ENCODE measurements at places on chromosomes 7 and 10.

DNA sequence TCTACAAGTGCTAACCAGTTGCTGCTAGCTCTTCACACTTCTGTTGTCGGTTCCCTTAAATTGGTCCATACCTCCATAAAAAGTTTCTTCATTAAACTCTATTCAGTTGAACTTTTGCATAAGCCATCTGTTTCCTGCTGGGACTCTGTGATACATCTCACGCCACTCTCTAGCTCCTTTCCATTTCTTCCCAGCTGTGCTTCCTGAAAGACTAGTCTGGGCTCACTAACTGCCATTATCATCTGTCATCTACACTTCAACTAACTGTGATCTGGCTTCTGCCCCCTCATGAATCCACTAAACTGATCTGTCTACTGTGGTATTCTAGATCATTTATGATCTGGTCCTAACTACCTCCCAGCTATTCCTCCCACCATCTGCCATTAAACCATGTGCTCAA lies 78.3 kb downstream of the ELAPOR2 start:
- DNase-seq: no peak

- DNase-seq: no peak
These were observed 624.6 kb downstream of the CALN1 start for GRCh38 chr7:71787513-71787912.

- DNase-seq: no peak
These were observed 37.5 kb upstream of the DOCK1 start for GRCh38 chr10:126867567-126868365.

DNA sequence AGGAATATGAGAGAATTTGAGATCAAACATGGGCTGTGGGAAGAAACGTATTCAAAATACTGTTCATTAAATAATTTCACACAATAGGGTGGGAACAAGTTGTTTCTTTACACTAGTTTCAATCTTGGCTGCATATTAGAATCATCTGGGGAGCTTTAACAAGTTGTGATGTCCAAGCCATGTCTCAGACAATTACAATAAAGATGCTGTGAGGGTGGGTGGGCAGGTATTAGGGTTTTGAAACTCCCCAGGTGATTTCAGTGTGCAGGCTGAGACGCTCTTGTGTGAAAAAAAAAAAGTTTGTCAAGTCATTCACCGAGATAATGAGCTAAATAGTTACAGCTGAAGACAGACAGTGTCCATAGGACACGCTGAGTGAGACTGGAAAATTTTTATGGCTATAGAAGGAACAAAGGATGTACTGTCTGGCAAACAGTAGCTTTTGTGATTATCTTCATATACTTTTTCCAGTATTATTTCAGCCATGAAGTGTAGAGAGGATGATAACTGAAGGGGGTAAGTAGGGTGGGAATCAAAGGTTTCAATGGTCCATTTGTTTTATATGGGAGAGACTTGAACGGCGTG lies 12.6 kb upstream of the LAMB4 start:
- no peak for DNase-seq

GRCh38 chr10:60237977-60238758 lies 151.5 kb downstream of the ANK3 start:
- no peak for DNase-seq

DNA sequence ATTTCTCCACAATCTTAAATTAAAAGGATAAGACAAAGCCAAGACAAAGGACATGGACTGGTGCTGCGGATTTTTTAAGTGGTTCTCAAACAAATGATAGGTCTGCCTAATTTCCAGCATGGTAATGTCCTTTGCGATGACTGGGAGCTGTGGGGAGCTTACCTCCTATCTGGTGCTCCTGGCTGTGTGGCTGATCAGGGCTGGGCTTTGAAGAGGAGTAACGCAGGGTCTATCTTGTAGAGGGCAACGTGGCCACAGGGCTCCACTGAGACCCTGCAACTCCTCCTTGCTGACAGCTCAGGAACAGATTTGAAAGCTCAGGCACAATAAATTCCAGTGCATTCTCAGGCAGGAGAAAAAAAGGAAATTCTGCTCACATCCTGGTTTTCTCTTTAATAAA lies 103.1 kb upstream of the SFMBT2 start:
- no peak for DNase-seq

DNA sequence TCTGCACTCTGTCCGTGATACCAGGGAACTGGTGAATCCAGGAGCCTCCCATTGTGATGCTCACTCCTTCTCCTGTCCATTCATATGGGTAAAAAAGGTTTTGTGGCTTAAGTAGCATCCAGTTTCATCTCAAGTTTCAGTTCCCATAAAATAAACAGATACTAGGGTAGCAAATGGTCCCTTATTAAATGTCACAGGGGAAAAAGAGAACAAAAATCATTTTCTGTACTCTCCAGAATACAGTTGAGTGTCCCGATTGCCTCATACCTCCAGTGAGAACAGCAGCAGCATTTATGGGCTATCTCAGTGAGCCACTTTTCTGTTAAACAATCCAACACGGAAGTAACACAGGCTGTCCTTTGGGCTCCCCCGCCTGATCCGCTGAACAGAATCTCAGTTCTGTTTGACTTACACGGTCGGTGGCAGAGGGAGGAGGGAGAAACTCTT lies 179.6 kb downstream of the CELF2 start:
- DNase-seq: no peak

GRCh38 chr7:7795630-7796121 lies 77.3 kb upstream of the RPA3 start:
- DNase-seq: no peak

GRCh38 chr10:543862-544822 lies 145.3 kb downstream of the DIP2C start:
- DNase-seq: no peak

- DNase-seq: no peak
These were observed 339.1 kb downstream of the SEMA3D start for GRCh38 chr7:84847790-84848189.

DNA sequence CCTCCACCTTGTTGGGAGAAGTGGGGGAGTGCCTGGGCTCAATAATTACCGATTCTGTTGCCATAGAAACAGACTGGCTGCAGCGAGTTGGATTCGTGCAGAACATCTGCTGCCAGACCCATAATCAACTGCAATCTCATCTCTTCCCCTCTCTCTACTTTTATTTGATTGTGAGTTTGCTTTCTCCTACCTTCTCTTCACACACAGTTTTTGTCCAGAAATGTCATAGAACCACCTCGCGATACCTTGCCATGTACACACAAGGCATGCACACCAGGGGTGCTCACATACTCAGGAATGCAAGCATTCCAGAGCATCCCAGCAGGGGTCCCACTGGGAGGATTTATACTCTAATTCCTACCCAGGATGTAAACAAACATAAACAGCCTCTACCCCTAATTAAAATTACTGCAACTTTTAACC lies 262.2 kb upstream of the AOAH start:
- DNase-seq: no peak

- DNase-seq: no peak
These were observed 155.5 kb upstream of the GDF10 start for GRCh38 chr10:47144525-47144924.

DNA sequence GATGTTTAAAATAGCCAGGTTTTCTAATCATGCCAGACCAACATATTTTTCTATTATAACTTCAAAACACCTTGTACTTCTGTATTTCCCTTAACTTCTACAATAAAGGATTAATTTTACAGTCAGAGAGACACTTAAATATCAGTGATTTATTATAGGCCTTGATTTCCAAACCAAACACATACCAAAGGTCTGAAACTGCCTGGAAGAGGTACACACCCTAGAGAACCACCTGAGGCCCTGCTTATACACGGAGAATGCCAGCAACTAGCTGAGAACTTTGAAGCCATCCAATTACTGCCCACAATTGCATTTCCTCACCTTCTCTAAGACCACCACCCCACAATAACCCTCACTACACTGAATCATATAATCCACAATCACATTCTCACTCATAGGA lies 4.9 kb downstream of the CCDC6 start:
- no peak for DNase-seq

DNA sequence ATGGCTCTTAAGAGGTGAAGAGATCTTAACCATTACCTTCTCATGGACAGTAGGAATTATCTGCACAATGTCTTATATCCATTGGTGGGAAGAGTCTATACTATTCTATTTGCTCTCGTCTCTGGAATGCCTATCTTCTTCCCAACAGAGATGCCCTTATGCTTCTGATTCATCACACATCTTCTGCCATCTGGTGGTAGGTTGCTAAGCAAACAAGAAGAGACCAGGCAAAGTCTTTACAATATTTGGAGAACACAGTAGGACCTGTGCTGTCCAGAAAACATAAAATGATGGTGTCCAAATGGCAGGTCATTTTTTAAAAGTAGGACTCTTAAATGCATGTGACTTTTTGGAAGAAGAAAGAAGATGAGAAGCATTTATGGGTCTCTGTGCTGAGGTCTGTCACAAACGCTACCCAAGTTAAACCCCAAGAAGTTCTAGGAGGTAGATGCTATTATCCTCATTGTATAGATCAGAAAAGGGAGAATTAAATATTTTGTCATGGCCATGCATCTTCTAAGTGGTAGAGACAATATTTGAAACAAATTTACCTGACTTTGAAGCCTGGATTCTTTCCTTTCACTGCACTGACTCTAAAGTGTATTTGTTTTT lies 67.8 kb upstream of the NXPH1 start:
- no peak for DNase-seq

GRCh38 chr10:650886-651615 lies 38.4 kb downstream of the DIP2C start:
- no peak for DNase-seq

DNA sequence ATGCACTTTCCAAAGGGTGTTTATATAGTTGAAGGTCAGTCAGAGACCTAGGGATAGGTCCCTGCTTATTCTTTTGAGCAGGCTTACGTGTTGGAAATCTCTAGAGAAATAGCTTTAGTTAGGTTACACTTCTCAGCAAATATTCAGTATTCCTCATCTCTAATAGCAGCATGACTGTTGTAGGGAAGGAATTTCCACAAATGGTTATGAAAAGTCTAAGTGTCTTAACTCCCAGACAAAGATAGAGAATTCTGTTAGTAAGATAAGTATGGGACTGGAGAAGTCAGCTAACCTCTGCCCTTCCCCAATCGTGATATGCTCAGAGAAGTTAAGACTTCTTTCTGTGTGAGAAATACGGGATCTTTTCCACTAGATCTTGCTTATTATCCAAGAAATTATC lies 16.5 kb downstream of the SGPL1 start:
- no peak for DNase-seq

- no peak for DNase-seq
These were observed 10.6 kb upstream of the TRPV6 start for GRCh38 chr7:142896151-142896550.

- no peak for DNase-seq
These were observed 33.5 kb downstream of the DPY19L1 start for GRCh38 chr7:35003679-35004303.

- no peak for DNase-seq
These were observed 23.1 kb upstream of the PIK3CG start for GRCh38 chr7:106841896-106842390.

DNA sequence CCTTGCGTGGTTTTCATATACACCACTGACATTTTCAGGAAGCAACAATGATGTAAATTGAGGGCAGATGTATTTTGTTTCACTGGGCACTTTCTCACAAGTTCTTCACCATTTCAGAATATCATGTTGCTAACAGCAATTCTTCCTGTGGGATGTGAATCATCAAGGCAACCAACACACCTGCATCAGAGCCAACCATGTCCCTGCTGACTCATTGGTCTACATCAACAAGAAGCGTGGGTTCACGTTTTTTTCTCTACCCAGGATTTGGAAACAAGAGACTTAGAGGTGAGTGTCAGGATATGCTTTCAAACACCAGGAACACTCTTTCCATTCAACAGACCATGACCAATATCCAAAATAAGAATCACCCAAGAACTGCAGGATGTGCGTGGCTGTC lies 203.9 kb downstream of the TEX36 start:
- DNase-seq: no peak

DNA sequence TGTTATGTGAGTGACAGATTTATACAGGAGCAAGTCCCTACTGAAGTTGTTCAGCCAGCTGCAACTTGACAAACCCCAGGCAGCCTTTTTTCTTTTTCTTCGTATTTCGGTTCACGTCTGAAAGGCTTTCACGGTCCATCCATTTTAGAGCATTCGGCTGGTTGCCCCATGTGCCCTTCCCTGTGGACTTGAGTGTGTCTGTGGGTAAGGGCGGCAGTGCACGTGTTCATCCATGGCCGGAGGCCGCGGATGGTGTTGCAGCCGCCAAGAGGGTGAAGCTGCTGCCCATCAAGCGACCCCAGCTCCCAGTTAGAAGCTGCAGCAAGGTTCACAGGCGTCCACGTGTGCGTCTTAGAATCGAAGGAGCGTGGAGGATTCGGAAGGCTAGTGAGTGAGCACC lies 35.9 kb downstream of the PPP2R2D start:
- no peak for DNase-seq

GRCh38 chr10:79383974-79384606 lies 36.8 kb downstream of the PPIF start:
- DNase-seq: no peak

- no peak for DNase-seq
These were observed 40.0 kb downstream of the SYPL1 start for GRCh38 chr7:106071999-106072714.

DNA sequence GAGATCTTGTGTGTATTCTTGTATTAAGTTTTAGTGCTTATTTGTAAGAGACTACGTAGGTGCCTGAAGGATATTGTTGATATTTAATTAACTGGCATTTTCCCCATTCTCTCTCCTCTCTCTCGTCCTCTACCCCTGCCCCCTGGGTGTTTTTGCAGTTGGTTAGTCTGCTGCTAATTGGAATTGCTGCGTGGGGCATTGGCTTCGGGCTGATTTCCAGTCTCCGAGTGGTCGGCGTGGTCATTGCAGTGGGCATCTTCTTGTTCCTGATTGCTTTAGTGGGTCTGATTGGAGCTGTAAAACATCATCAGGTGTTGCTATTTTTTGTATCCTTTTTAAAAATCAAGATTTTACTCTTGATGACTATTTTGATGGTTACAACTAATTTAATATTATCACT lies 22.5 kb downstream of the TSPAN13 start:
- DNase-seq: no peak

DNA sequence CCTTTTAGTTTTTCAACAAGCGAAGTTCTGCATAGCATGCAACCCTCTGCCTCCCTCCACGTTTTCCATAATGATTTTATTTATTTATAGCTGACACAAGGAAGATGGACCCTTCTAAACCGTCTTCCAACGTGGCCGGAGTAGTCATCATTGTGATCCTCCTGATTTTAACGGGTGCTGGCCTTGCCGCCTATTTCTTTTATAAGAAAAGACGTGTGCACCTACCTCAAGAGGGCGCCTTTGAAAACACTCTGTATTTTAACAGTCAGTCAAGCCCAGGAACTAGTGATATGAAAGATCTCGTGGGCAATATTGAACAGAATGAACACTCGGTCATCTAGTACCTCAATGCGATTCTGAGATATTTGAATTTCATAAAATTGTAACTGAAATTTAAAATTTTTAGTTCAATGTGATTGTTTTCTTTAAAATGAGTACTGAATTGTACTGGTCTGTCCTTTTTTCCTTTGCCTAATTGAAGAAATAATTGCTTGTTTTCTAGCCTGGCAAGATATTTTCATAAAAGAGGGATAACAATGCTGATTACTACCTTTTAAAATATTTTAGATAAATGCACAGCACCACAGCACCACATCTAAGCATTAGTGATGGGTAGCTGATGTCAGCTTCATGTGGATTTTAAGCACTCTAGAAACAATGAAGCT lies 41.5 kb upstream of the SLC39A12 start:
- DNase-seq: no peak

GRCh38 chr7:111081546-111082267 lies 9.2 kb upstream of the LRRN3 start:
- DNase-seq: no peak

- DNase-seq: no peak
These were observed 134.2 kb downstream of the PTPN20 start for GRCh38 chr10:47045331-47045861.

All from cortex of kidney (tissue), 1 donor.